ENCODE measurements at places on chromosomes 5 and 9.

- no peak for DNase-seq
Observed at GRCh38 chr9:90909747-90910283, 108.2 kb downstream of the SYK start.

DNA sequence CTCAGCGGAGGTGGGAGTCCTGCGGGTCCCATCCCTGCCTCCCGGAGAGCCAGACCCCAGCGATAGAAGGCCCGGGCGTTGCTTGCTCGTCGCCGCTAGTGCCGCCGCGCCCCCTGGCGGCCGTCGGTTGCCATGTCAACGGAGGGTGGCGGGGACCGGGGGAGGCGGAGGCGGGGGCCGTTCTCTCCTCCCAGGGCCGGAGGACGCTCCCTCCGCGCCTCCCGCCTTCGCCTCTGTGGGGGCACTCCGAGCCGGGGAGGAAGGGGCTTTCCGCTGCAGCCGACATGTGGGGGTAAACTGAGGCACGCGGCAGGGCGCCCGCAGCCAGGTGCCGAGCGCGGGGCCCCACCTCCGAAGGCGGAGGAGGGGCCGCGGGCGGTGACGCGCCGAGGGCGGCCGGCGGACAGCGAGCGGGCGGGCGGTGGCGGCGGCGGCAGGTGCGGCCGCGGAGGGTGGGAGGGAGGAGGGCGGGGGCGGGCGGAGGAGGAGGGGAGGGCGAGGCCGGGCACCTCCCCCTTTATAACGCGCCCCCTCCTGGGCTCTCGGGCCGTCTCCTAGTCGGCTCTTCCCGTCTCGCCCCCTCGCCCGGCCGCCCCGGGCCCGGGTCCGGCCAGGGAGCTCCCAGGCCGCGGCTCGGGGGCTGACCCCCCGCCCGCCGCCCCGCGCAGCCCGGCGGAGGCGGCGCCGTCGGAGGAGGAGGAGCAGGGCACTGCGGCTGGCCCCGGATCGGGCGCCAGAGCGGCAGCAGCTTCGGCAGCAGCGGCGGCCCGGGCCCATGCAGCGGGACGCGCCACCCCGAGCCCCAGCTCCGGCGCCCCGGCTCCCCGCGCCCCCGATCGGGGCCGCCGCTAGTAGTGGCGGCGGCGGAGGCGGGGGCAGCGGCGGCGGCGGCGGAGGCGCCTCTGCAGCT is 556 bp upstream of the CDK9 start:
- peak; percentile 83 for DNase-seq

- DNase-seq = no peak
Observed at GRCh38 chr5:55604611-55605067, 69.9 kb upstream of the PLPP1 start.

- DNase-seq = no peak
Observed at GRCh38 chr9:124282442-124283227, 24.9 kb downstream of the NEK6 start.

- no peak for DNase-seq
Observed at GRCh38 chr5:10934783-10935355, 173.8 kb upstream of the DAP start.

DNA sequence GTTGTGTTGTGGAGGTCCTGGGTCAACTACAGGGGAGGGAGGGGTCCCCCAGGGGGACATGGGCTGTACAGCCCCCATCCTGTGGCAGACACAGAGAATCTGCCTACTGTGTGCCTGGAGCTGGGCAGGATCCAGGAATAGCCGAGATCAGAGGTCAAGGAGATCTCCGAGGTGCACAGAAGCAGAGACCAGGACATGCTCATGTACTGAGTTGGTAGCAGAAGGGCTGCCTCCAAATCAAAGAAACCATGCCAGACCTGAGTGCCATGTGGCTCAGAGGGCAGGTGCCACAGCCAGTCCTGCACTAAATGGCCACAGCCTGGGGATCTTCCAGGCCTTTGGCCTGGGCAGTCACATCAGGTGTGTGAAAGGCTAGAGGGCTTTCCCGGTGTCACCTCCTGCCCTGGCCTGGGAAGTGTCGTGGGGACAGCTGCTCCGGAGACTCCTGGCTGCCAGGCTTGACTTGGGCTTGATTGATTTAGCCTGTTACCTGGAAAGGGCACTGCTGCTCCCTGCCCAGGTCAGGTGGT is 27.8 kb downstream of the GSN start:
- no peak for DNase-seq

DNA sequence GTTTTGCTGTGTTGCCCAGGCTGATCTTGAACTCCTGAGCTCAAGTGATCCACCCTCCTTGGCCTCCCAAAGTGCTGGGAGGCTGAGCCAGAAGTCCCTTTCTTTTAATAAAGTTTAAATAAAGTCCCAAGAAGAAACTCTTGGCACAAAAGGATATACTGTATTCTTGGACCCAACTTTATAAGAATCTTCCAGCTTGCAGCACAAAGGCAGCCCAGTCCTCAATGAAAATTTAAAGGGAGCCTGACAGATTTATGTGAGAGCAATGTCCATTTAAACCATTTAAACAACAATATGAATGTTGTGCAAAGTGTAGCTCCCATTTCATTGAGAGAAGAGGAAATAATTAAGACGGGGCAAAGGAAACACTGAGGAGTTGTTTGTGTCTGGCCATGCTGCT is 217.0 kb downstream of the DOCK8 start:
- DNase-seq = no peak

GRCh38 chr5:160423099-160423498 is 1.4 kb downstream of the PTTG1 start:
- no peak for DNase-seq

DNA sequence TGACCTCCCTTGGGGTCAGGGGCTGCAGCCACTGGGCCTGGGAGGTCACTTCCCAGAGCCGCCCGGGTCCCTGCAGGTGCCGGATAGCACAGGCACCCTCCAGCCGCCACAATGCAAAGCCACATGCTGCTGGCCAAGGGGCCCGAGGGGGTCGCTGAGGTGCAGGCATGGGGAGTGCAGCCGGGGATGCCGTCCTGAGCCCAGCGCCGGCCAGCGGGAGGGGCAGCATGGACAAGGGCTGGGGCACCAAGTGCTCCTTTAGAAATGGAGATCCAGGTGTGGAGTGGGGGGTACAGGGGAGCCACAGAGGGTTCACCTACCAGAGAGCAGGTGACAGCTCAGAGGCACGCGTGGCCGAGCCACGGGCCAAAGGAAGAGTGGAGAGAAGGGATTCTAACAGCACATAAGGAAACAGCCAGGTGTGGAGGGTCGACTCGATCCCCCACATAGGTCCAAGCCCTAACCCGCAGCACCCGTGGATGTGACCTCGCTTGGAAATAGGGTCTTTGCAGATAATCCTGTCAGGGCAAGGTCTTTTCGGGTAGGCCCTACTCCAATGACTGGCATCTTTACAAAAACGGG is 24.7 kb downstream of the ZDHHC11B start:
- no peak for DNase-seq

- DNase-seq = no peak
Observed at GRCh38 chr5:123937230-123937629, 425.3 kb downstream of the CSNK1G3 start.

DNA sequence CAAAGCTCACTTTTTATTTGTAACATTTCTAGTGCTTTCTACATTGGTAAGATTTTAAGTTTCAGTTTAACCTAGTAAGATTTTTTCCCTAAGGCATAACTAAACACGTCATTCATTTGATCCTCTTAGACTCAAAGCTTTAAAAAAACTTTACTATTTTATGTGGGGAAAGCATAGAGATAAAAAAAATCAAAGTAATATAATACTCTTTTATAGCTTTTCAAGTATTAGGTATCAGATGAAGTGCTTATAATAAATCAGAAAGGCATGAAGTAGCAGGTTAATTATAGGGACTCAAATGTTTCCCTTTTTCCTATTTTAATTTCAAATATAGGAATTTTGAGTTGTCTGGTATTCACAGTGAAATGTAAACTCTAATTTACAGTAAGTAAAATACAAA is 68.0 kb upstream of the POU5F2 start:
- DNase-seq = no peak

DNA sequence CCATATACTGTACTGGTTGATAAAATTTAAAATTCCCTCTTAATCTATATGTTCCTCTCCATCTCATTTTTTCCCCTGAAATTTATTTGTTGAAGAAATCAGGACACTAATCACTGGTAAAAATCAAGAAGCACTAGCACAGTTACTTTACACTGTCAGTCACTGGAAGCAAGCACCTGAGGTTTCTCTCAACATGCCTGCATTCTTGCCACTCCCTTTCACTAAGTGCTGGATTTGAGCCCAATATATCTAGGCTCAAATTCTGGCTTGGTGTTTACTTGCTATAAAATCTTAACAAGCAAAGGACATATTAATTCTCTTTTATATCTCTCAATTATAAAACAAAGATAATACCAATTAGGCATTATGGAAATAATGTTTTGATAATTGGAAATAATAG is 58.6 kb downstream of the DIAPH1 start:
- DNase-seq = peak; percentile 79

GRCh38 chr9:127983847-127984289 is 3.1 kb upstream of the EEIG1 start:
- DNase-seq = no peak

DNA sequence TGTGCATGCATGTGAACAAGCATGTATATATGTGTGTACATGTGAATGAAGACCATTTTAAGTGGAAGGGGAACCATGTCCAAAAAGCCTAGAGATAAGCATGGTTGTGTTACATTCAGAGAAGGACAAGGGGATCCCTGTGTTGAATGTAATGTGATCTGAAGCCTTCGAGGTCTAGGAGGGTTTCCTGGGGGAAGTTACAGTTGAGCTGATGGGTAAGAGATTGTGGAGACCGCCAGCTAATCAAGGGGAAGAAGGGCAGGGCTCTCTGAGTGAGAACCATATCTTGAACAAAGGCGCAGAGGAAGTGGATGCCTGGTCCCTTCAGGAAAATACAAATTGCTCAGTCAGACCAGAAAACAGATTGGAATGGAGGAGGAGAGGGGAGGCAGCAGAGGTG is 45.5 kb upstream of the TNFSF15 start:
- no peak for DNase-seq

DNA sequence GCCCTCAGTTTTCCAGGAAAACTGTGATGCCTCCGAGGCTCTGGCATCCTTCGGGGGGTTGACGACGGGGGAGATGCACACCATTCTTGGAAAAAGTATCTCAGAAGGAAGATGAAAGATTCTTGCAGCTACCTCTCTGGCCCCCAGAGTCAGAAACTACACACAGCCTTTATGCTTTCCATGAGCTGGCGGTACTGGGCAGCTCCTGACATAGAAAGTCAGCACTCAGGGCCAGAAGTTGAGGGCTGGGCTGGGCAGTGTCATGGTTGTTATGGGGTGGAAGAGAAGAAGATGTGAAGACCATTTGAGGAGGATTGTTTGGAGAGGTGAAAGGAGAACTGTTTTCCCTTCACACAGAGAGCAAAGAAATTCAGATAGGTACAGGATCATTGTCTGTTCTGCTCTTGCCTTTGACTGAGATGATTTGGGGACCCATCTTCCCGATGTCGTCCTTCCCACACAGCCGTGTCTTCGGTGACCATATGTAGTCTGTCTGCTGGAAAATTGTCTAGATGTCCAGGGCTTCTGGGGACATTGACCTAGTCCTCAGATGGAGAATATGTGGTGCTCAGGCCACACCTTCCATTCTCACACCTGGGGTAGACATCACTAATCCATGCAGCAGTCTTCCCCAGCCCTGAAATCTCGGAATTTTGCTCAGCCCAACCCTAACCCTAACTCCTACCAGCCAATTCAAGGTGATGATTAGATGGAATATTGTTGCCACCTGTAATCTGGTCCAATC is 237.1 kb downstream of the CACNA1B start:
- DNase-seq = no peak

DNA sequence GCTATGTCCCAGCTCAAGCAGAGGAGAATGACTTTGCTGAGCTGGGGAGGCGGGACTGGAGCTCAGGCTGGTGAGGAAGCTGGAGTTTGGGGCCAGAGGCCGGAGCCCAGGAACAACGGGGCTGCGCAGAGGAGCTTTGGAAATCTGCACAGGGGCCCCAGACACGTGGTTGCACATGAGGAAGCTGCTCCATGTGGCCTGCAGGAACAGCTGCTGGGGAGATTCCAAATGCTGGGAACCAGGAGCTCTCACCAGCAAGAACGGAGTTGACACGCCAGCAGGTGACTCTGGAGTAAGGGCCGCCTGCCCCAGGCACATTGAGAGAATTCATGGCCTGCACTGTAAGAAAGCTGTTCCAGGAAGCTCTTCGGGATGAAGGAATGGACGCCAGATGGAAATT is 91.0 kb downstream of the OLFM1 start:
- DNase-seq = no peak

- no peak for DNase-seq
Observed at GRCh38 chr9:136789523-136789937, 1.6 kb upstream of the TMEM141 start.

DNA sequence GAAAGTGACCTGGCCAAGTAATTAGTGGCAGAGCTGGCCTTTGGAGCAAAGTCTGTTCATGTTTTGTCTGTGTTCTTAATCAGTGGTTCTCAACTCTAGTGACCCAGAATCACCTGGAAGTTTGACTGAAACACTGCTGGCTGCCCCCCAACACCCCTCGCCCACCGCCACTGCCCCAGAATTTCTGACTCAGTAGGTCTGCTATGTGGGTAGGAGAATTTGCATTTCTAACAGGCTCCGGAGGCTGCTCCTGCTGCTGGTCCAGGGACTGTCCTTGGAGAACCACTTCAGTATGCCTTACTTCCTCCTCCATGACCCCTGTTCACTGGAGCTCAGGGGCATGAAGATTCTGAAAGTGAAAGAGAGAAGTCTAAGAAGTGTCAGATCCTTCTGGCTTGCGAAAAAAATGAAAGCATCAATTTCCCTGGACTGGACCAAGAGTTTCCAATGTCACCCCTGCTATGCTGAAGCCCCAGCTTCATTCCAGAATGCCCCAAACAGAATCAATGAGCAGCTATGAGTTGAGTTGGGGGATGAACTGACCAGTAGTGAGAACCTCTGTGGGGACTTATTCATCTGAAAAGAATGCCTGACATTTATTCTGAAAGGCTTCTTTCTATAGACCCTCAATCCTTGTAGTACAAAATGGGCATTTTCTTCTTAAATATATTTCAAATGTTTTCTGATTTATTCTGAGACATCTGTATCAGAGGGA is 20.8 kb upstream of the COL15A1 start:
- no peak for DNase-seq

DNA sequence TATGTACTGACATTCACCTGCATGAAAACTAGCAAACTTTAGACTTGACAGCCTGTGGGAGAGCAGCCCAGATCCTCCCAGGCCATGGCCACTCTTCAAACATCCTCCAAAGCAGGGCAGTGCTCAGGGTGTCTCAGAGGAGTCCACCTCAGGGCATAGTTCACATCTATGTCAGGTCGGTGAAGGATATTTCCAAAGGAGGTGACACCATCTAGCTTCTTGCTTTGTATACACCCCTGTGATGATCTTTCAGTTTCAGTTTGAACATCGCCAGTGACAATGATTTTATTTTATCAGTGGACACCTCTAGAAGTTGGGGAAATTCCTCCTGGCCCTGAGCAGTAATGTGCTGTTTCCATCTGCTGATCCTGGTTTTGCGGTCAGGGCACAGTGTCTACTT is 20.1 kb downstream of the CDK20 start:
- DNase-seq = no peak

GRCh38 chr5:91403438-91403837 is 20.3 kb upstream of the ARRDC3 start:
- no peak for DNase-seq

GRCh38 chr9:133768371-133768858 is 30.3 kb upstream of the SARDH start:
- DNase-seq = no peak

GRCh38 chr5:111682121-111682520 is 74.9 kb downstream of the NREP start:
- DNase-seq = no peak

- no peak for DNase-seq
Observed at GRCh38 chr5:180137401-180138213, 66.0 kb upstream of the RNF130 start.

All from NCI-H1092 treated with DMSO at 0.1 percent for 48 hours (cell line).